ENCODE measurements at places on chromosomes 1 and 21.
A peak's percentile ranks its signal among the peaks of the same experiment; 100 is the strongest.

- DNase-seq = no peak
Observed at GRCh38 chr1:78009836-78010235, 5.1 kb downstream of the DNAJB4 start.

GRCh38 chr1:110976089-110976488 lies 12.4 kb upstream of the LRIF1 start:
- no peak for DNase-seq

DNA sequence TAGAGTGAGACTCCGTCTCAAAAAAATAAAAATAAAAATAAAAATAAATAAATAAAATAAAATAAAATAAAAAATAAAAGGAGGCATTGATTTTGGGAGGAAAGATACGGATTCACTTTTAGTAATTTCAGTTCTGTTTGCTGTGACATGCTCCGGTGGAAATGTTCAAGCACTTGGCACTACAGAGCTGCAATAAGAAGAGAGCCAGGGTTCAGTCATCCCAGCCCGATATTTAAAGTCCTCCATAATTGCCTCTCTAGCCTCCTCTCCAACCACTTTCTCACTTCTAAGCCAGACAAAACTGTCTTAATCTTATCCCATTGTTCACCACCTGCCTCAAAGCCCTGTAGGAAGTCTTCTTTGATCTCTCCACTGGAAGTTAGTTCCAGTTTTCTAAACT lies 55.0 kb upstream of the MACF1 start:
- DNase-seq = no peak

- no peak for DNase-seq
Observed at GRCh38 chr1:9992910-9993309, 4.1 kb upstream of the RBP7 start.

DNA sequence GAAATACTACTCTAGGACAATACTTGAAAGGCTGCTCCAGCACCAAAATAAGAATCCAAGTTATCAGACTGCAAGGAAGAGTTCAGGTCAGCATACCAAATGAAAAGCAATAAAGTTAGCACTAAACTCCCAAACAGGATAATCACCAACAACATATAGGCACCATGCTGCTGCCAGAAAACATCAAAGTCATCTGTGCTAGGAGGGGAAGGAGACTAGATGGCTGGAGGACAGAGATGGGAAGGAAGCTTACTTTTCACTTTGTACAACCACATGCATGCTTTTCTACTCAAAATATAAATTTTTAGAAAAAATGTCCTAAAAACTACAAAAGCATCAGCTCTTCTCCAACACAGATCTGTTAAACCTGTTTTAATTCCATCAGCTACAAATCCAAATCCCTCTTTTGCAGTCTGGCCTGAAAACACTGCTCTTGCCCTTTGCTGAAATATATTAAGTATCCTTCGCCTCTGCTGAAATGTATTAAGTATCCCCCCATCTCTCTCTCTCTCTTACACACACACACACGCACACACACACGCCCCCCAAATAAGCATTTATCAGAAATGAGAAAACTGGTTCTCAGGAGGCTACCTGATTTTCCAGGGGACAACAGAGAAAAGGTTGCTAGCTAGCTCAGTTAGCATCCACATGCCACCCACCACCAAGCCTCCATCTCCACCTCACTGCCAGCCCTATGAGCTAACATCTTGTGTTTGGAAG lies 1.5 kb downstream of the GATAD2B start:
- DNase-seq = no peak

- no peak for DNase-seq
Observed at GRCh38 chr1:214979191-214979590, 103.3 kb upstream of the KCNK2 start.

GRCh38 chr1:178821134-178821866 lies 49.6 kb downstream of the ANGPTL1 start:
- DNase-seq = no peak

DNA sequence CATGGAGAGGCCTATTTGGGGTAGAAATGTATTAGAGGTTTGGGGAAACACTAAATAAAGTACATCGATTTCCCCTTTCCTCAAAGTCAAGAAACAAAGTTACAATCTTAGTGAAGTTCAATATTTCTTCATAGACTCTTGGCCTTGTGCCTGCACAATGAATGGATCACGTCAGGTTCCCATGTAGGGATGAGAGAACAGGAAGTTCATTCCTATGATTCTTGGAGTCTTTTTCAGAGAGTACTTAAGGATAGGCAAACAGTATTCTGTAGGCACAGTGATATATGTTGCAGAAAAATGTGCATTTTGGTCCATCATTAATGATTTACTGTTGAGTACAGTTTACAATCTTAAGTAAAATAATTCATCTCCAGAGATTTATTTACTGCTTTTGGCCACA lies 275.5 kb downstream of the RGS7 start:
- DNase-seq = no peak

- DNase-seq = no peak
Observed at GRCh38 chr1:205249651-205250050, 21.9 kb downstream of the TMCC2 start.

GRCh38 chr21:38819719-38820159 lies 14.0 kb downstream of the ETS2 start:
- DNase-seq = no peak

DNA sequence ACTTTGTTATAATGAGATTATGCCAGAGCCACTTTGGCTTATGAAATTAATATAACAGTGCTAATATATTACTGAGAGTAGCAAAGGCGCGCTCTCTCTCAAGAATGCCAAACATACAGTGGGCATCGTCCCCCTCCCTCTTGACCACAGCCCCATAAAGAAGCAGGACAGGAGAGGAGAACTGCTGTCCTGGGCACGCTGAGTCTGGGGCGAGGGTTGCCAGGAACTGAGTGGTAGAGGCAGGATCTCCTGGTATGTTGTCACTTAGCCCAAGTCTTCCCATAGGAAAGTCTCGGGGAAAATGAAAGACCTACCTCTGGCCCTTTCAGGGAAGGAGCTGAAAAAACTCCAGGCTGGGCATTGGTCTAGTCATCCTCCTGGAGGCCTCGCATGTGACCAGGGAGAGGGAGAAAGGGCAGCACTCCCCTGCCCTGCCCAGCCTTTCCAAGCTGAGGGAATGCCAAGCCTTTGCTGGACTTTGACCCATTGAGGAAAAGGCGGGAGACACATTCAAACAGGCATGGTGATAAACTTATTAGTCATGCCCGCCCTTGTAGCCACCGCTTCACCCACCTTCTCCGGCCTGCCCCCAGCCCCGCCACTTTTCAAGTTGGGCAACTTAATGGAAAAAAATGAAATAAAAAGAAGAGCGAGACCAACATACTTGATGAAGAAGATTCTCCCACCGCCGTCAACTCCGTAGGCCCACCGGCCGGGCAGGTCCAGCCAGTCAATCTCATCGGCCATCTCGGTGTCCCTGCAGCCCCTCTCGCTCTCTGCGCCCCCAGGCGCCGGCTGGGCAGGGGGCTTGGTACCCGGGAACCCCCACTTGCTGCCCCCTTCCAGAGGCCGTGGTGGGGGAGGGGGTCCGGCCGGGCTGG lies 17.4 kb upstream of the PLEKHA6 start:
- no peak for DNase-seq

DNA sequence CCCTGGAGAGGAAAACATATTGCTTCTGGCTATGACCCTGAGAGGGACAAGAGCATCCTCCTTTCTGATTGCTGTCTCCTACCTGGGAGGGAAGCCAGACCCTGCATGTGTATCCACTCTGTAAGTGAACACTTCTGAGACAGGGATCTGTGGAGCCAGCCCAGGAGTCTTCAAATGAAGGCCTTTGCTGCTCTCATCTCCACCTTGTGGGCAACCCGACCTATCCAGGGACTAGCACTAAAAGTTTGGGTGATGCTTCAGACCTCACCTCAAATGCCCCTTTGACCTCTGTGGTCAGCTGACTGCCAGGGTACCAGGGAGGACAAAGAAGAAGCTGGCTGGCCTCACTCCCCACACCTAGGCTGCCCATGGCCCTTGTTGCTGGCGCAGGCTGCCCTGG lies 64.7 kb downstream of the KCND3 start:
- no peak for DNase-seq

DNA sequence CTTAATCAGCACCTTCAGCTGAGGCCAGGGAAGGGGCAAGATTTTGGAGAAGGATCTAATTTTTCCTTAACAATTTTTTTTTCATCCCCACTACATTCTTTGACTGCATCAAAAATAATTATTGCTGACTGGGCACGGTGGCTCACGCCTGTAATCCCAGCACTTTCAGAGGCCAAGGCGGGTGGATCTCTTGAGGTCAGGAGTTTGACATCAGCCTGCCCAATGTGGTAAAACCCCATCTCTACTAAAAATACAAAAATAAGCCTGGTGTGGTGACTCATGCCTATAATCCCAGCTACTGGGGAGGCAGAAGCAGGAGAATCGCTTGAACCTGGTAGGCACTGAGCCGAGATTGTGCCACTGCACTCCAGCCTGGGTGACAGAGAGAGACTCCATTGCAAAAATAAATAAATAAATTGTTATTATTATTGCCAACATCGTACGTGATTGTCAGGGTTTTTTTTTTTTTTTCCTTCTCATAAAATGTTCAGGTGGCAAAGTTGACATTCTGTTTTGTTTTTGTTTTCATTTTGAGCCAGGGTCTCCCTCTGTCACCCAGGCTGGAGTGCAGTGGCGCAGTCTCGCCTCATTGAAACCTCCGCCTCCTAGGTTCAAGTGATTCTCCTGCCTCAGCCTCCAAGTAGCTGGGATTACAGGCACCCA lies 37.3 kb upstream of the MORC3 start:
- no peak for DNase-seq

DNA sequence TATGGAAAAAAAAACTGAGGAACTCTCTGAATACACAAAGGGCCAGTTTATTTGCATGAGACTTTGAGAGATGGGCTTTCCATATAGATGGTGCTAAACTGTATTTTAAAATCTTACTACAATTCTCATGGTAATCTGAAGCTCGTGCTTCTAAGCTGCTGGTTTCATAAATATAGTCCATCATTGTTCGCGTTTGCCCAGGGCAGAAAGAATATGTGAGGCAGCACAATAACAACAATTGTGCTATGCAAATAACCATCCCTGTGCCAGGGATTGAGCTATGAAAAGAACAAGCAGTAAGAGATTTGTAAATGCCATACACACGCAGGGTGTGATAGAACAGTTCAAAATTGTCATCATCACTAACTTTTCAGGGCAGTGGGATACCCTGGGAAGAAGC lies 4.9 kb upstream of the EPS15 start:
- DNase-seq = no peak

DNA sequence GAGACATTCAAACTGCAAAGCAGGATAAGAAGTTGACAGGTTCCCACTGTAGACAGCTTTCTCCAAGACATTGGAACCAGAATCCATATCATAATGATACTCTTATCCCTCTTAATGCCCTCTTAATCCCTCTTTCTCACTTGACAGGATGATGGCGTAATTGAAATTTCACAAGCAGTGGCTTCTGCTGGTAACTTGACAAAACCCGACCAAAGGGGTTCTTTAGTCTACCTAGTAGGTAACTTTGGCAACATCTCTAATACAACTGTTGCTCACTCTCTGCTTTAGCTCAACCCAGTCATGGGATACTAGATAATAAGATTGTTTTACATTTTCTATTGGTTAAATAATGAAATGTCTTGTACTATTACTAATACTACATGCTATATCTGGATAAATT lies 34.7 kb downstream of the S100A10 start:
- DNase-seq = no peak

DNA sequence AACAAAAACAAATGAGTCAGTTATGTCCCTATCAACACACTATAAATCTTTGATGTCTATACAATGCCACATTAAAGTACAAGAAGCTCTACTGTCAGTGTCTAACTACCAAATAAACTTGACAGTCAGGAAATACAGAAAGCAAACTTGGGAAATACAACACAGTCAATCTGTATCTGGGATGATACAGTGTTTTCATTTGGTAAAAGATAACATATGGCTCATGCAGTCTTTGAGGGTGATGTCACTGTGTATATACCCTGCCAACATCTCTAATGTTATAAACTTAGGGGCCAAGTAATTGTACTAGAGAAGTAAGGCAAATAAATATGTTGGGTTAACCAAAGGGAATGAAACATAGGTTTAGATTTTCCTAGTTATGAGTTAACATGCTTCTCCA lies 552.5 kb upstream of the ADAMTS5 start:
- DNase-seq = no peak

- no peak for DNase-seq
Observed at GRCh38 chr21:42829954-42830353, 49.4 kb downstream of the WDR4 start.

DNA sequence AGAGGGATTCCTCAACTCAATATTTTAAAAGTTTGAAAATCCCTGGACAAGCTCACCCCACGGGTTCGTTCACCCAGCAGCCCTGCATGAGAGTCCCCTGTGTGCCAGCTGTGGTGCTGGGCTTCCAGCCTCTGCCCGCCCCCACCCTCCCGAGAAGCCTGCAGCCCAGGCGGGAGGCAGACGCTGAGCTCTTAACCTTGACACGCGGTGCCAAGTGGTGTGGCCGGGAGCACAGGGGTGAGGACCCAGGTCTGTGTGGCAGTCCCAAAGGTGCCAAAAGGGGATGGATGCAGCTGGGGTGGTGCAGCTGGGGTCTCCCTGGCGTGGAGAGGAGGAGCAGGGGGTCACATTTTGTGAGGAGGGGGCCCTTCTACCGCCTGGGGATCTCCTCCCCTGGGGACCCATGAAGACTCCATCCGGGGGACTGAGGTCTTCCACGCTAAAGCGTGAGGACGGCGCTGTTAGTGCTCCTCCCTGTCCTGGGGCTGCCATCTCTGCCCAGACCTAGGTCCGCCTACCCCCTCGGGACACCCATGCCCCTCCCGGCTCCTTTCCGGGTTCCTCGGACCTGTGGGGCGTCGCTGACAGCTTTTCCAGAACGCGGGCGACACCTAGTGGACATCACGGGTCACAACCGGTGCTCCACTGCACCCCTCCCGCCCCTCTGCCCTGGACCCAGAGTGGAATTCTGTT lies 12.9 kb downstream of the PLA2G2F start:
- DNase-seq = peak; percentile 87

- DNase-seq = no peak
Observed at GRCh38 chr21:45405819-45406762, 1.1 kb downstream of the COL18A1 start.

DNA sequence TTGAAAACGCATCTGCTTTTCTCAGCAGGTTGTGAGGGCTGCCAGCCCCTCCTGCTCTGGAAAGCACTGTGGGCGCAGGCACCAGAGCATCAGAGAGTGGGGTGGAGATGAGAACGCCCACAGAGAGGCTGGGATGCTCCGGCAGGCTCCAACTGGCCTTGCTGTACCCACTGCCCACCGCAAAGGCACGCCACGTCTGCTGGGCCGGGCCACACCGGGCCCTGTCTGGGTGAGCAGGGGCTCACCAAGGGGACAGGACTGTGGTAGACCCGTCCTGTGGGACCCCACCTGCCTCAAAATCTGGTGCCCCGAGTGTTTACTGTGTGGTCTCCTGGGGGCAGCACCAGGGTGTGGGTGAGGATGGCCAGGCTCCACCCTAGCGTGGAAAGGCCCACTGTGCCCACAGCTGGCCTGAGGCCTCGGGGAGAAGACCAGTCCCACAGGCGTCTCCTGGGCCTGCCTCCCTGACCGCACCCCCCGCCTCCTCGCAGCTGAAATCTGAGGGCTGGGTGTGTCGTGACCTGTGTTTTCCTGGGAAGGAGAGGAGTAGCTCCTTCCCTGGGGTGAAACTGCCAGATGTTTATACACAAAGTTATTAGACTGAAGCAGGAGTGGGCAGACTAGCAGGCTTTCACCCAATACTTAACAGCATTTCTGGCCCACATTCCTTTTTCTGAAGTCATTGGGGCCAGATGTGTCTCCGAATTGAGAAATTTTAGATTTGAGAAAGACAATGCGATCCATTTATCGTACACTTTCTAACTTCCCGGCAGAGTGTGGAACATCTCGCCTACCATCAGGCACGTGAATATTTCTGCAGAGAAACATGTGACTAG lies 53.8 kb downstream of the STUM start:
- DNase-seq = no peak

Data from mesothelial cell of epicardium (in vitro differentiated cells).